M059J (cell line): ENCODE measurements at places on chromosomes 5 and 9. TPM values are rescaled to one million over a fixed set of nuclear protein-coding genes. Genes with fewer than 3 reads are reported as not detected.

Gene TEX48
- not detected in 2 replicates for total RNA-seq

Gene ADAMTS2
- 0.02 TPM in 1 of 2 replicates, not detected in the other for total RNA-seq

Gene NRARP
- not detected in 2 replicates for total RNA-seq

Gene LVRN
- total RNA-seq: 0.34 TPM in 1 of 2 replicates, not detected in the other

Gene ADAMTS13
- 0.20 TPM in 1 of 2 replicates, not detected in the other for total RNA-seq

Gene MARCHF11
- total RNA-seq: 0.30 TPM in 1 of 2 replicates, not detected in the other

Gene IRX2
- not detected in 2 replicates for total RNA-seq

Gene GPR151
- not detected in 2 replicates for total RNA-seq

Gene SPINK6
- total RNA-seq: not detected in 2 replicates

Gene FGD3
- 0.20 TPM in 1 of 2 replicates, not detected in the other for total RNA-seq

Gene IARS1
- total RNA-seq: 104 and 151 TPM in 2 replicates

Gene PCDHGB1
- total RNA-seq: 3.3 and 4.9 TPM in 2 replicates

Gene STC2
- total RNA-seq: 311 and 328 TPM in 2 replicates

Gene SLC1A1
- total RNA-seq: 14.7 and 20.6 TPM in 2 replicates

Gene NTNG2
- total RNA-seq: 0.39 and 0.49 TPM in 2 replicates

Gene CDK5RAP2
- 21.7 and 32.6 TPM in 2 replicates for total RNA-seq

Gene PRRX2
- total RNA-seq: 0.17 and 0.20 TPM in 2 replicates
